SK-N-SH (cell line): ENCODE measurements at places on chromosomes 3 and 15. TPM values are rescaled to one million over a fixed set of nuclear protein-coding genes. Genes with fewer than 3 reads are reported as not detected.

- H3K27ac ChIP-seq: no peak overlapping the region
- H3K4me1 ChIP-seq: no peaks in the 10 kb centered on the region
- DNase-seq: no peak
- H3K4me3 ChIP-seq: no peak overlapping the region
Observed at GRCh38 chr3:152094406-152094805, 174.3 kb upstream of the MBNL1 start.

The FANCD2OS gene
- not detected in 2 replicates for polyA plus RNA-seq

DNA sequence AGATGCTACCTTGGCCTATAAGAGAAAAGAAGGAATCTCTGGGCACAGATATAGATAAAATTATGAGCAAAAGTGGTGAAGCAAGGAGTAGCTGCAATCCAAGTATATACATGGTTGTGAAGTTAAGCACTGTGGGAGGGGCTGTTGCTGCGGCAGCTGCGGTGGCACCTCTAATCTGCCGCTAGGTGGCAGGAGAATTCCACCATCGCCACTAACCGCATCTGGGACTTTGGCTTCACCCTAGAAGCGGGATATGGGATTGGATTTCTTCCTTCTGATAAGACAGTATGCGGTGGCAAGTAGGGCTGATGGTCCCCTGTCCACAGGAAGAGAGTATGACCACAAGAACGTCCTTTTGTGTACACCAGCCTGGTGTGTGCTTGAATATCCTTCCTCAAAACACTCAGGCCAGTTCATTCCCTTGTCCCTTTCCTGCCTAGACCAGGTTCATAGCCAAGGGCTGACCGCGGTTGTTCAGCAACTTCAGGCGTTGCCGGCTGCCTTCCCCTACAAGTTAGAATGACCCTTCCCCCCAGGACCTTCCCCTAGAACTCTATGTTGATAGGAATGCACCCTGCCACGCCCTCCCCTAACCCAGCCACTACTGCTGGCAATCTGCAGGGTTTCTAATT, 5.1 kb downstream of the MAGEL2 start:
- H3K4me1 ChIP-seq: no peaks in the 10 kb centered on the region
- H3K4me3 ChIP-seq: peak overlapping the region; percentile 23; the same call in 1 of the 2 replicates
- peaks cover 19% of the 10 kb centered on the region; the same call in 1 of the 2 replicates for H3K27me3 ChIP-seq
- DNase-seq: peak; percentile 81
- H3K27ac ChIP-seq: no peak overlapping the region

- H3K27ac ChIP-seq: no peak overlapping the region
- DNase-seq: no peak
- no peaks in the 10 kb centered on the region for H3K4me1 ChIP-seq
- no peaks in the 10 kb centered on the region for H3K36me3 ChIP-seq
- no peak overlapping the region for H3K4me3 ChIP-seq
Observed at GRCh38 chr3:179949412-179949811, 87.3 kb downstream of the PEX5L start.

GRCh38 chr3:64382153-64382552, 156.9 kb upstream of the PRICKLE2 start:
- no peaks in the 10 kb centered on the region for H3K27me3 ChIP-seq
- H3K4me3 ChIP-seq: no peak overlapping the region
- DNase-seq: no peak
- H3K36me3 ChIP-seq: no peaks in the 10 kb centered on the region

DNA sequence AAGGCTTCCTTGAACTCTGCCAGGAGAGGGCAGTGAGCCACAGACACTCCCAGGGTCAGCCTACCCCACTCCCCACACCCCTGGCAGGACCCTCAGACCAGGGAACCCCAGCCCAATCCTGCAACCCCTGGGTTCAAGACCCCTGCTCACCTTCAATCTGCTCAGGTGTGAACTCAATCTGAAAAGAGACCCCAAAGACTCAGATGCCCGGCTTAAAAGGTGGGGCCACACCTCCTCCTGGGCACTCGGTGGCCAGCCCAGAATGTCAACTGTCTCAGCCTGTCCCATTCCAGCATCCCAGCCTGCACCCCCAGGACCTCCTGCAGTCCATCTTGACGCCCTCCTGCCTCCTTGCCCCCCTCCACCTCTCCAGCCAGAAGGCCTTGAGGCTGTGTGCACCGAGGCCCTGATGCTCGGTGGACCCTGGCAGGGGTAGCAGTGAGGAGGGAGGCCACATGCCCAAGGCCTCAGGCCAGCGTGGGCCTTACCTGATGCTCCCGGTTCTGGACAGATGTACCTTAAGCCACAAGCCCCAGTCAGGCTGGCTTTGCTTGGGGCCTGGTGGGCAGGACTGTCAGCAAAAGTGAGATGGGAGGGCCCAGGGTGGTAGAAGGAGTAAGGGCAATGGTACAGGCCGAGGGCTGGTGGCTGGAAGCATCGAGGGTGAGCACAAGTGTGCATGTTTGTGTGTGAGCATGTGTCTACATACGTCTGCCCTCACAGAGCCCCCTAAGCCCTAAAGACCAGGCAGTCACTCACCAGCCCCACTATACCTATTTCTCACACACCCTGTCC, 2.2 kb downstream of the MYL3 start:
- H3K27me3 ChIP-seq: 0 out of 2 replicates have a peak, but pooled peaks cover 7% of the 10 kb centered on the region
- no peak overlapping the region for H3K27ac ChIP-seq
- DNase-seq: no peak
- H3K4me1 ChIP-seq: peaks cover 22% of the 10 kb centered on the region; the same call in 1 of the 2 replicates
- no peaks in the 10 kb centered on the region for H3K36me3 ChIP-seq

GRCh38 chr3:72821161-72821781, 27.0 kb downstream of the SHQ1 start:
- peaks cover 21% of the 10 kb centered on the region for H3K4me1 ChIP-seq
- H3K27ac ChIP-seq: peak overlapping the region; percentile 67
- DNase-seq: no peak
- H3K36me3 ChIP-seq: peaks cover 6% of the 10 kb centered on the region
- H3K4me3 ChIP-seq: no peak overlapping the region

DNA sequence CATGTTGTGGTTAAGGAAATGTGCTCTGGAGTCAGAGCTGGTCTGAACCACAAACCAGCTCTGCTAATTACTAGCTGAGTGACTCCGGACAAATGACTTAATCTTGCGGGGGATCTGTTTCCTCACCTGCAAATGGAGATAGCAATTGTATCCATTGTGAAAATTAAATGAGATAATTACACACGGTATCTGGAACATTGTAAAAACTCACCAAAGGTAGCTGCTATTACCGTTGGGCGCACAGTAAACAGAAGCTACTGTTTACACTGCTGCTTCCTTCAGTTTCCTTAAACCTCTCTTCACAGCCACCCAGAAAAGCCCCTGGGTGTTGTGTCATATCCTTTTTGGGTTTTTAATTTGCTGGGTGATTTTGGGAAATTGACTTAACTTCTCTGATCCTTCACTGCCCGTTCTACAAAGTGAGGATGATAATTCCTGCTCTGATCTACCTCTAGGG, 107.8 kb downstream of the MEGF11 start:
- peaks cover 10% of the 10 kb centered on the region for H3K27me3 ChIP-seq
- H3K27ac ChIP-seq: peak overlapping the region; percentile 80
- H3K4me3 ChIP-seq: no peak overlapping the region
- peaks cover 75% of the 10 kb centered on the region; the same call in 1 of the 2 replicates for H3K4me1 ChIP-seq

The TMEM108 gene
- polyA plus RNA-seq: 5.7 and 8.6 TPM in 2 replicates
